A172 (cell line): ENCODE measurements at places on chromosomes 12 and 14.

DNA sequence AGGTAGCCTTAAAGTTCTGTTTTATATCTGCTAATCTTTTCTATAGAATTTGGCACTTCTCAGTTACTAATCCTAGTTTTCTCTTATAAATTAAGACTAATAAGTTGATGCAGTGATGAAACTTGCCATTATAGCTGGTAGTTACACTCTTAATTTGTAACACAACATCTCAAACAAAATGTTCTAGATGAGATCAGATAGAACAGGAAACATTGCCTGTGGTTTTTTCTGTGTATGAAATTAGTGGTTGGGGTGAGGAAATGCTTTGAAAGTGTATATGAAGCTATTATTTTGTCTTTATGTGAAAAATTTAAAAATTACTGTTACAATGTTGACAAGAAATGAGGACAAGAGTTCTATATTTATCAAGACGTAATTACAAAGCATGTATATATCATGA is 91.9 kb downstream of the PCNX1 start:
- DNase-seq: no peak

DNA sequence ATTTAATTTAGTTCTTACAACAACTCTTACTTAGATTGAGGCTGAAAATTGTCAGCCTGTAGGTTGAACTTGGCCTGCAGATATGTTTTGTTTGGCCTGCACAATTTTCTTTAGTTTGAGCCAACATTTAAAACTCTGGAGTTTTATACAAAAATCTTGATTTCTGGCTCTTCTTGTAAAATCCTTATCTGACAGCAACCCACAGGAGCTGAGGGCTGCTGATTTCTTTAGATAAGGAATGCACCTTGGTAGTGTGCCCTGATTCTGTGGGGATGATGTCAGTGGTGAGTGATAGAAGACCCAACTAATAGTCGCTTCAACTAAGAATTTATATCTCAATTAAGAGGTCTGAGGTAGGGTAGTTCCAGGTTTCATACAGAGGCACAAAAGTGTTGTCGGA is 49.5 kb downstream of the SOCS2 start:
- peak; percentile 73 for DNase-seq

DNA sequence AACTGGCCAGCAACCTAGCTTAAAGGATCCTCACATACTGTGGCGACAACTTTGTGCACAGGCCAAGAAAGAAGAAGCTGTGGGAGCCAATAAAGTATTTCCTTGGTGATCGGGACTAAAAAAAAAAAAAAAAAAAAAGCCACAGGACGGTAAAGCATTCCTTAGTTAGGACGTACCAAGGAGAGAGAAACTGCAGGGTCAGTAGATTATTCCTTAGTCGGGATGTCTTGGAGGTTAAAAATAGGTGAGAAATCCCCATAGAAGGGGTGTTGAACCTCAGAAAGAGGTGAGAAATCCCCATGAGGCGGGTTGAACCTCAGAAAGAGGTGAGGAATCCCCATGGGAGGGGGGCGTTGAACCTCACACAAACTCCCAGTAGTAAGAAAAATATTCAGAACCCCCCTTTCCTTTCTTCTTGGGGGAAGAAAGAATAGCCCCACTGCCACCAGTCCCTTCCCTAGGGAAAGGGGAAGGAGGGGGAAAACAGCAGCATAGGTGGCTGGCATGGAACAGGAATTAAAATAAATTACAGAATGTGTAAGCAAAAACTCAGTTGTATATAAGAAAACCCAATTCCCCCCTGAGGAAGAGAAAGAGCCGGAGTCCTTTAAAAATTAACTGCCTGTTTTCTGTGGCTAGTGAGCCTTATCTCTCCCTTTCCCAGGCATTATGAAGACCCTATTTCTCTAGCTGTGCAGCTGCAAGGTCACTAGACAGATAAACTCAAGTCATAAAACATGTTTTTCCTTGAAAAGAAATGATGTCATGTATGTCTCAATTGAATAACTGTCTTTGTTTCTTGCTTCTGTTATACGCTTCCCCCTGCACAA is 26.8 kb downstream of the KLRK1 start:
- no peak for DNase-seq

GRCh38 chr12:41224066-41224465 is 35.9 kb downstream of the PDZRN4 start:
- DNase-seq: no peak

DNA sequence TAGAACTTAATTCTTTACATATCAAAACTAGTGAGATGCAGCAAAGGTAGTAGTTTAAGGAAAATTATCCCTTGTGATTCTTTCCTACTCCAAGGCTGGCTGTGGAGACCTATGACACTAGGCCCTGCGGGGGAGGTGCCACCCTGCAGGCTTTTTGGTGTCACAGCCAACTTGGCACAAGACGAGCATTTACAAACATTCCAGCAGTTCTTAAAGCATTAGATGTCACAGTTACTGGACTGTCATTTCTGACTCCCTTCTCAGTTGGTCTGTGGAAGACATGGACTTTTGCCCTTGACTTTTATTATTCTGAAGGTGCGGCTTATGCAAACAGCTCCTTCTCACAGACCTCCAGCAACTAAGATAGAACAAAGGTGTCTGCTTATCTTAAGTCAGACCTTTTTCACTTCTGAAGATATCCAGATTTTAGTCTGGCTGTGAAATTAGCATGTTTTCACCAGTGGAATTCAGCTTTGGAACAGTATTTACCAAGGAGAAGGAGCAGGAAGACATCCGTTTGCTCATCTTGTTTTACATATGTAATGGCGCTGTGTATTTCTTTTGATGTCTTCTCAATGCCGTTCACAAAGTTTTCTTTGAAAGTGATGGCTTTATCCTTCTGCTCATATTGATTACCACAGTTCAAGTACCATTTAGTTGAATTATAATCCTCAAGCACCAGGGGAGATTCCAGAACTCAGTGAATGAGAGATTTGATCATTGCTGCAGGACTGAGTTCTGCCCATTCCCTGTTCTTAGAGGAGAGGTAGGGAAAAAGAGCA is 17.9 kb downstream of the SRGAP1 start:
- peak; percentile 46 for DNase-seq

GRCh38 chr12:92342574-92342973 is 196.9 kb upstream of the BTG1 start:
- DNase-seq: no peak

- peak; percentile 61 for DNase-seq
Measured at GRCh38 chr12:13211859-13212664, 15.5 kb downstream of the EMP1 start.

GRCh38 chr12:118650586-118650960 is 274.2 kb downstream of the SUDS3 start:
- no peak for DNase-seq
